NCI-H1694 treated with DMSO at 0.1 percent for 48 hours (cell line): ENCODE measurements at places on chromosomes 5 and 9.

GRCh38 chr9:6910032-6910431 lies 152.3 kb downstream of the KDM4C start:
- DNase-seq = peak; percentile 3

DNA sequence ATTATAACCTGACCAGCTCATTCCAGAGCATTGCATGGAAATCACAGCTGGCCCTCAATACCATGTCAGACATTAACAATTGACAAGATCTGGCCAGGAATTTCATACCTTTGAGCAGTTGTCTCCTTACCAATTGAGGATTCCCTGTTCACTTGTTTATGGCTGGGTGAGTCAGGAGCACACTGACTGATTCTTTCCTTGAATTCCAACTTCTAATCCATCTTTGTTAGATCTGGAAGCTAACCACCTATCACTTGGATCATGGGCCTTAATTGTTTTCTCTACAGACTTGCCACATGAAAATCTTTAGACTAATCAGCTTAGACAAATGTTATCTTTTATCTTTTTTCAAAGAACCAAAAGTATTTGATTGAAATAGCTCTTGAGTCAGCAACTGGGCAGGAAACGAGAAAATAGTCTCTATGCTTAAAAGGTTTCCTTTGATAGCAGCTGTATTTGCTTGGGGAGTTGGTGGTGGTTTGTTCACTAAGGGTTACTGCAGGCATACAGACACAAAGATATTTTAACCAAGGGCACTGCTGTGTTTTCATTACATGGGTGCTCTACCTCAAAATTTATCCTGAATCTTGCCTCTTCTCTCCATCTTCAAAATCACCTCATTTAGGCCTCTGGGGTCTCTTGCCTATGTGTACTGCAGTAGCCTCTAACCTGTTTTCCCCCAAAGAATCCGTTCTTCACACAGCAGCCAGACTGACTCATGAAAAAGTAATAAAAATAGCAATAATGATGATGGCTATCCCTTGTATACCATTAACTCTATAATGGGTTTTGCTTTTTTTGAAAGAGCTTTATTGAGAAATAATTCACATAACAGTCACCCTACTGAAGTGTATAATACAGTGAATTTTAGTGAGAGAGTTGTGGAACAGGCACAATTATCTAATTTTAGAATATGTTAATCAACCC lies 197.0 kb upstream of the NMUR2 start:
- no peak for DNase-seq

DNA sequence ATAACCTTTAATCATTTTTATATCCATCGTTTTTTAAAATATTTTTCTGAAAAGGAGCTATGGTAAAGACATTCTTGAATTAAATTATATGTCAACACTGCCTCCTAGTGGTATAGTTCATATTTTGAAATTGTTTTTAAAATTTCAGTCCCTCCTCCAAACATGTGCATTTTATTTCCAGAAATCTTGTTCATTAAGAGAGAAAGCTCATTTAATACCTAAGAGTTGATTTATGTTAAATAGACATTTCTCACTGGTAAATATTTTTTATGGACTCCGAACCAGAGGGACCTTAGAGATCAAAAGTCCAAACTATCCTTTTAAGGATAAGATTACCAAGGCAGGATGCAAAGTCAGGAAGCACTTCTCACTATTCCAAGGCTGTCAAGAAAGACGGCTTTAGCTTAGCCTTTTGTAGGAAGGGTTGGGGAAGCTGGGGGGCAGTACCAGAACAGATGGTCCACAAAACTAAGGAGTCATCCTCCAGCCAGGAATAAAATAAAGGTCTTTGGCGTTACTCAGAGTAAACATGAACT lies 21.6 kb downstream of the BHMT start:
- DNase-seq = peak; percentile 54

- no peak for DNase-seq
Observed at GRCh38 chr9:19665146-19665863, 123.5 kb downstream of the SLC24A2 start.

- peak; percentile 9 for DNase-seq
Observed at GRCh38 chr9:96031366-96031824, 155.9 kb downstream of the ERCC6L2 start.

GRCh38 chr9:33163433-33164137 lies 3.6 kb downstream of the B4GALT1 start:
- no peak for DNase-seq

DNA sequence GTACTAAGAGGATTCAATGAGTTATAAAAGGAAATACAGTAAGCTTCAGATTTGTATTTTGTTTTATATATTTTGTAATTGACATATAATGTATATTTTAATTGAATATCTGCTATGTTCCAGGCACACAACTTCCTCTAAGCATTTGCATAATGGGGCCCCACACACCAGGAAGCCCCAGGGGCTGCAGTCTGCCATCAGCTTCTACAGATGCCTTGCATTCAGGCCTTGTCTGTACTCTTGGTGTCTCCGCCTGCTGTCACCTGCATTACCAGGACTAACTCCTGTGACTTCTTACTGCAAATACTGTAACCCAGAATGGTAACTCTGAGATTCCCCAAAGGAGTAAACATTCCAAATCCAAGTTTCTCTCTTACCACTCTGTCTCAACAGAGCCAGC lies 20.6 kb downstream of the ARL15 start:
- no peak for DNase-seq

- no peak for DNase-seq
Observed at GRCh38 chr9:98251551-98251950, 3.9 kb downstream of the TBC1D2 start.

- DNase-seq = no peak
Observed at GRCh38 chr9:135769489-135770202, 67.7 kb downstream of the KCNT1 start.

DNA sequence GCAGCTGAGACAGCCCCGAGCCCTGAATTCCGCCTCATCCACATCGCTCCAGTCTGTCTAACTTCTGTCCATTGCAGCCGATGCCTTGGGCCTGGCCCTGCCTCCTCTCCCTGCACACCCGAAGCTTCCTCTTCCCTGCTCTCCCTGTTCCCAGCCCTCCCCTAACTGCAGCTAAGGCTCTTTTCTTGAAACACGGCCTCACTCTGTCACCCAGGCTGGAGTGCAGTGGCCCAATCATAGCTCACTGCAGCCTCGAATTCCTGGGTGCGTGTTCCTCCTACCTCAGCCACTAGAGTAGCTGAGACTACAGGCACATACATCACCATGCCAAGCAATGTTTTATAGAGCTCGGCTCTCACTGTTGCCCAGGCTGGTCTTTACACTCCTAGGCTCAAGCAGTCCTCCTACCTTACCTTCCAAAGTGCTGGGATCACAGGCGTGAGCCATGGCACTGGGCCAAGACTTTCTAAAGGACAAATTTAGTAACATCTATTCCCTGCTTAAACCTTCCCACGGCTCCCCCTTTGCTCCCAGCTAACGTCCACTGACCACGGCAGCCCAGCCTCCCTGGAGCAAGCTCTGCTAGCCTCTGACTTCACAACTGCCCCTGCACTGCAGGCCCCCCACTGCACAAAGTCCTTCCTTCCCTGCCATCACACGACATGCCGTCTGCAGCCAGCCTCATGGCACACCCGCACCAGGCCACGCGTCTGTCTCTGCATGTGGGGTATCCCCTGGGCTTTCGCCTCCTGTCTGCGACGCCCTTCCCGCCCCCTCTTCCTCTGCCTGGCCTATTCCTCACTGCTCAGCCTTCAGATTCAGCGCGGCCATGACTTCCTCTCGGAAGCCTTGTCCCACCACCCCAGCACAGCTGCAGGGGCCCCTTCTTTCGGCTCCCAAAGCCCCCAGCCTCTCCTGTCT lies 28.6 kb downstream of the LAMC3 start:
- DNase-seq = peak; percentile 9

- peak; percentile 20 for DNase-seq
Observed at GRCh38 chr5:178625679-178626483, 969 bp downstream of the CLK4 start.

- DNase-seq = no peak
Observed at GRCh38 chr9:70421272-70422180, 7.1 kb upstream of the KLF9 start.

DNA sequence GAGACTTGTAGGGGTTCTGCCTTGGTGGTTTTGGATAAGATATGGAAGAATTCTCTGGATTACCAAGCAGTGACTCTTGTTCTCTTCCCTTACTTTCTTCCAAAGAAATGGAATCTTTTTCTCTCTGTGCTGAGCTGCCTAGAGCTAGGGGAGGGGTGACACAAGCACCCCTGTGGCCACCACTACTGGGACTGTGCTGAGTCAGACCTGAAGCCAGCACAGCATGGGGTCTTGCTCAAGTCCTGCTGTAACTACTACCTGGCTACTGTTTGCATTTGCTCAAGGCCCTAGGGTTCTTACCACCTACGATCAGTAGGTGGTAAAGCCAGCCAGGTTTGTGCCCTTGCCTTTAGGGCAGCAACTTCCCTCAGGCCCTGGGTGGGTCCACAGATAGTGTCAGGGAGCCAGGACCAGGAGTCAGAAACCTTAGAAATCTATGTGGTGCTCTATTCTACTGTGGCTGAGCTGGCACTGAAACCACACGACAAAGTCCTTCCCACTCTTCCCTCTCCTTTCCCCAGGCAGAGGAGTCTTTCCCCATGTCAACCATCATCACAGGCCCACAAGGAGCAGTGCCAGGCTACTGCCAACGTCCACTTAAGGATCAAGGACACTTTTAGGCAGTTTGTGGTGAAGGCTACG lies 53.8 kb downstream of the SREK1 start:
- DNase-seq = no peak

- DNase-seq = no peak
Observed at GRCh38 chr5:50401336-50401735, 39.8 kb downstream of the EMB start.

- DNase-seq = no peak
Observed at GRCh38 chr9:7560669-7561305, 238.8 kb downstream of the DMAC1 start.

DNA sequence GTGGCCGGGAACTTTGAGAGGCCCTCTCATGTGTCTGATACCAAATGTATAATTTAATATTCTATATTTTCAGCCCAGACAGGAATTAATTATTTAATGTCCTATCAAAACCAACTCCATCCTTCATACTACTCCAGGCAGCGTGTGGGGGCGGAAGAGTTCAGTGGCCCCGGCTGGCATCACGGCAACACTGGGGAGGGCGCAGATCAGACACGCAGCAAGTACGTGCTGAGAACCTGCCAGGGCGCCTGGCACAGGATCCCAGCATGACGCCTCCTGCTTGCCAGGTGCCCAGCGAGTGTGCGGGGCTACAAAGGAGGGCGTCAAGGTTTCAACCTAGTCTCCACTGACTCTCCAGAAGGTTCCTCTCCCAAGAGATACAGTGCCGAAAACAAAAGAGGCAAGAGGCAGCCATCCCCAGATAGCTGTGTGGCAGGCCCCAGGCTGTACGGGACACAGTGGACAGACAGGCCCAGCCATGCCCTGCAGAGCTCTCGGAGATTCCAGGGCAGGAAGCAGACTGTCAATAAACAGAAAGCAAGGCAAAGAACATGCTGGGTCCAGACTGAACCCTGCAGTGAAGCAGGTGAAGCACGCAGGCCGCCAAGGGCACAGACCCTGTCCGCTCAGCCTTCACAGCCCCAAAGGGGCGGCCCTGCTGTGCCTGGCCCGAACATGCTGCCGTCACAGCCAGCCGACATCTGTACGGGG lies 110.3 kb downstream of the VAV2 start:
- DNase-seq = peak; percentile 43

- DNase-seq = no peak
Observed at GRCh38 chr9:6079386-6079785, 64.0 kb upstream of the RANBP6 start.

DNA sequence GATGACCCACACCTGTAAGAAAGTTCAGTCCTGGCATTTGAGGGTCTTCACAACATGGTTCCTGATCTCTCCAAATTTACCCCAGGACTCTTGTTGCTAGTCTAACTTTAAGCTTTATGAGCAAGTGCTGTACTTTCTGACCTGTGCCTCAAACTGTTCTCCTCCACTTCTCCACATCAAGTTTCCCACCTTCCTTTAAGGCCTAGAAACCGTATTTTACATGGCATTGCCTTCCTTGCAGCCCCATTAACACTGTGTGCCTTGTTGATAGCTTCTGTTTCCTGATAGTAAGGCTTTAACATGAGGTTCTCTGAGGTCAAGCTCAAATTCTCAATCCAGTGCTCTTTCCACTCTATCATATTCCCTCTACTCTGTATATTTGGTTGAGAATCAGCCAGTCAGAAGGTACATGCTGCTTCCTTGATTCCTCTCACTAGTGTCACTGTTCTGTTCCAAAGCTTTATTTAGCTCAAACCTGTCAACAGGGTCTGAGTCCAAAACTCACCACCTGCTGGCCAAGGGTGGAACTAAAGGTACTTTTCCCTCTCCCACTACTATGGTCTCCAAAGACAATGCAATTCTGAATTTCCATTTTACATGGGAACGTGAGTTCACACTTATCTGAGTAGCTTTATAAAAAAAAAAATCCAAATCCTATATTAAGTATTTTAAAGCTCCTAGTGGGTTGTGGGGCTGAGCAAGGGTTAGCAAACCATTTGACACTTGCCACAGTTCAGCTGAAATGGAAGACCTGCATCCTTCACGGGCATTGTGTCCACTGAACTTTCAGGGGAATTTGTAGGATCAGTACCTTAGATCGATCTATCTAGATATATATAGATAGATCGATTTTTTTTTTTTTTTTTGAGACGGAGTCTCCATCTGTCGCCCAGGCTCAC lies 21.1 kb downstream of the VCP start:
- peak; percentile 45 for DNase-seq

GRCh38 chr5:112921026-112921832 lies 798 bp downstream of the REEP5 start:
- DNase-seq = peak; percentile 49

DNA sequence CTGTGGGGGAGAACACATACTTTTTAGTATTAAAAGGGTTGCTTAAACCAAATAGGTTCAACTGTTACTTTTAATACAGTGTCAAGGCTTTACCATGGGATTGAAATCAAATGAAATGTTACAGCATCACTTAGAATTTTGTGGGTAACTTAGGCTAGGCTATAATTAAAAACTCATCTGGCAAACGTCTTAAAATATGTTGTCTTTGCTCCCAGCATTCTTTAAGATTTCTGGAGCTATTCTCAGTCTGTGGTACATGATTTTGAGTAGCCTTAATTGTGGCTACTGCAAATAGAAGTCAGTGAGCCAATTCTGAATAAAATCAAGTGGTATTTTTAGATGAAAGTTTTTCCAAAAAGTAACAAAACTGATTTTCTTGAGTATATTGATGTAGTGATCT lies 30.7 kb downstream of the UHRF2 start:
- DNase-seq = no peak

GRCh38 chr9:133882849-133883755 lies 109.0 kb downstream of the VAV2 start:
- DNase-seq = peak; percentile 84

GRCh38 chr5:144844086-144844485 lies 673.4 kb downstream of the KCTD16 start:
- no peak for DNase-seq

DNA sequence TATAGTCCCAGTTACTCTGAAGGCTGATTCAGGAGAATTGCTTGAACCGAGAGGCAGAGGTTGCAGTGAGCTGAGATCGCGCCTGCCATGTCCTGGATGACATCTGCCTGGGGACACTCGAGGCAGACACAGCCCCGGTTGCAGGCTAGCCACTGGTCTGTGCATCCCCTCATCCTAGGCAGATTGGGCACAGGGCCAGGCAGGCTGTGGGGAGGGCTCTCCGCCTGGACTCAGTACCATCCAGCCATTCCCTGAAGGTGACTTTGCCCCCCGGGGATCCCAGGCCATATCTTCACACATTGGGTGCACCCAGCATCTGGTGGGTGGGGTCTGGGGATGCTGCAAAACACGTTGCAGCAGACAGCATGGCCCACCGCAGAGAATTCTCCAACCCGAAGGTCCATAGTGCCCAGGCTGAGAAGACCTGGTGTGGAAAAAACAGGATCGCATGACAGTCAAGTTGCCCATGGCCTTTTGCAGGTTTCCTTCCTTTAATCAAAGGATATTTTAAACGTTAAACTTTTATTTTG lies 50.9 kb upstream of the SUSD3 start:
- DNase-seq = no peak

GRCh38 chr5:51382521-51383130 lies 622 bp upstream of the ISL1 start:
- peak; percentile 52 for DNase-seq
